ENCODE measurements at places on chromosomes 2 and 18.

- DNase-seq = no peak
Observed at GRCh38 chr2:26269571-26270158, 24.9 kb downstream of the HADHB start.

GRCh38 chr2:36058076-36058475, 297.5 kb upstream of the CRIM1 start:
- no peak for DNase-seq

DNA sequence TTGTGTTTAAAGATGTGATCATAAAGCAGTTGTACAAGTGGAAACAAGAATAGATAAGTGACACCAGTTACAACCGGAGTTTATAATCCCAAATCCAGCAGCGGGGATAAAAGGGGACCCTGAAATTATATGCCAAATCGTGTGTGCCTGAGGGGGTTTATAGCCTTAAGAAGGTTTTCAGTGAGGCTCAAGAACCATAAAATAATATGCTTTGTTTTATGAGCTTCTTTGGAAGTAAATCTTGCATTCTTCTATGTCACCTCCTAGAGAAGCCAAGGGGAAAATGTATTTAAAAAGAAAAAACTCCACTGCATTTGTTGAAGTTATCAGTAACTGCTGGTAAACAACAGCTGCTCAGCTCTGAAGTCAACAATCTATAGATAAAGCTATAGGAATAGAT, 25.8 kb upstream of the MAP3K20 start:
- DNase-seq = no peak

DNA sequence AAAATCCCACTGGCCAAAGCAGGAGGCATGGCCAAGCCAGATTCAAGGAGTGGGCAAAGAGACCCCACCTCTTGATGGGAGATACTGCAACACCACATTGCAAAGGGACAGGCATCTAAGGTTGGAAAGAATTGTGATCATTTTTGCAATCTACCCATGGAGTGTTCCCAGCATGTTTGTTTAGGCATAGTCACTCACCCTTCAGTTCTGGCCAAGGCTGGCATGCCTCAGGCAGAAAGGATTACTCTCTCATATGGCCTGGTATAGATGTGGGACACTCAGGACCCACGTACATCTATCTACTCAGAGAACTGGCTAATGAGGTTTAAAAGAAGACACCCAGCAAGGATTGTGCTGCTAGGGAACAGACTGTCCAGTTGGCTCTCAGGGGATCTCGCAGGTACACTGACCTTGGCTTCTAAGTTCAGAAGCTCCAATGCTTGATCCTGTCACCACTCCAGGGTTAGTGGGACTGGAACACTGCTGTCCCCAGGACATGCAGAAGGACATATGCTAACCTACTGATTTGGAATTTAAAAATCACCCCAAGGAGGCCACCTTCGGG, 183.7 kb downstream of the KLHL29 start:
- DNase-seq = no peak

GRCh38 chr2:144156736-144157640, 362.9 kb downstream of the ZEB2 start:
- no peak for DNase-seq

DNA sequence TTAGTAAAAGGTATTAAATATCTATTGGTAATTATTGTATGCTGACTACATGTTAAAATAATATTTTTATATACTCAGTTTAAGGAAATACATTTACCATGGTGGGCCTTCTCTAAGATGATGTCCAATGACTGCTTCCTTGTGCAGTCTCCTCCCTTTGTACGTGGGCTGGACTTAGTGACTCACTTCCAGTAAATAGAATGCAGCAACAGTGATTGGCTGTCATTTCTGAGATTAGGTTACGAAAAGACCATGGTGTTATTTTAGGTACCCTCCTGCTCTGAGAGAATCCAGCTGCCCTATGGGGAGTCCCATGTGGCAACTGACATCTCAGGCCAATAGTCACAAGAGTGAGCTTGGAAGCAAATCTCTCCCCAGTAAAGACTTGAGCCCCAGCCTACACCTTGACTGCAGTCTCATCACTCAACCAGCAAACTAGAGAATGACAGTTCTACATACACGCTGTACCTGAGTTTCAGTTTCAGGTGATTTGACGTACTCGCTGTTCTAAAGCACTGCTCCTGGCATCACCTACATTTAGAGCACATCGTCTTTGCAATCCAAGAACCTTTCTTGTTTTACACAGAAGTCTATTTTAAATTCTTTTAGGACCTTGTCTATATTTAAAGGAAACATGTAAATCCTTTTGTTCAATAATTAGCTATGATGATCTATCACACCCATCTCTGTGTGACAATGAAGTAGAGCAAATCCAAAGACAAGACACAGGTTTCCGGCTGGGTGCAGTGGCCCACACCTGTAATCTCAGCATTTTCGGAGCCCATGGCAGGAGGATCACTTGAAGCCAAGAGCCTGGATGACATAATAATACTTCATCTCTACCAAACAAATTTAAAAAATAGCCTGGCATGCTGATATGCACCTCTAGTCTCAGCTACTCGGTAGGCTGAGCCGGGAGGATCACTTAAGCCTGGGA, 87.2 kb downstream of the COBLL1 start:
- no peak for DNase-seq

Measured in activated naive CD8-positive, alpha-beta T cell treated with anti-CD3 and anti-CD28 coated beads, Interleukin-2, amount 10 ng/mL, durations not matched to agents 7 days and 5 days (primary cell).